ENCODE measurements at places on chromosomes 4 and X.

DNA sequence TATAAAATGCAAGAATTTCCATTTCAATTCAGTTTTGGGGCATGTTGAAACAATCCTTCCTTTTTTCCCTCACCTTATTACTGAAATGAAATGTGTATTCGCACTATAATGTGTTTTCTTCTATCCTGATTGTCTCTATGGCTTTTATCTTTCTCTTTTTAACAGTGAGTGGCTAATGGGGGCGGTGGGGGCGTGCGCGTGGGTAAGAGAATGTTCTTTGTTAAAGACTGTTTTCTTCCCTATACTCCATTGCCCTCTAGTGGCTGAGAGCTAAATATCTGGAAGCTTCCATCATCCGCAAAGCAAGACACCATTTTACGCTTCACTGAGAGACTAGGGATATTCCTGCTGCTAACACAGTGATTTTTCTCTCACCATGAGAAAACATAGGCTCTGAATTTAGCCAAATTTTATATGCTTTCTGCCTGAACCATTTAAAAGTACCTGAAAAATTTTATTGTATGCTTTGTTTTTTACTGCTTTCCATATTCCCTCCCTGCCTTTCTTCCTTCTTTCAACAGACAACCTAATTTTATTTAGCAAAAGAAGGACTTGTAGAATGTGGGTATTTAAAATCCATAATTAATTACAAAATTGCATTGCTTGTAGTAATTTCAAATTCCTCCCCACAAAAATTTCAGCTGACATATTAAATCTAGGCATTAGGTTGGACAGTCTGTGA, 194.0 kb downstream of the GASK1B start:
- DNase-seq, result no peak

- no peak for DNase-seq
Observed at GRCh38 chr4:1538941-1539772, 132.9 kb upstream of the NKX1-1 start.

DNA sequence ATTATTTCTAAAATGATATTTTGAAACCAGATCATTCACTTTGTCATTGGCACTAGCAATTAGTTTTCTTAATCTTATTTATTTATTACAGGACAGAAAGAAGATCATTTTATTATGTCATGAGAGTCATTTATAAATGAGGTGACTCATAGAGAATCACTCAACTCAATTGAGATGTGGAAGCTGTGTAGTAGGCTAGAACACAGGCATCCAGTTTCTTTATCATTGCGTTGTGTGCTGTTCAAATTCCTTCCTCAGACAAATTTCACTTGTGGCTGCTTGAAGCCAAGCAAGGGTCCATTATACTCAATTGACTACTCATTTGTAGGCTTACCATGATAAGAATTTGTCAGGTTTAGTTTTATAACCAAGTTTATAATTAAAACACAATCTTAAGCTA, 87.6 kb downstream of the MRPL1 start:
- no peak for DNase-seq

- no peak for DNase-seq
Observed at GRCh38 chr4:185404031-185404430, 7.4 kb downstream of the ANKRD37 start.

GRCh38 chr4:122360754-122361153, 18.1 kb upstream of the ADAD1 start:
- no peak for DNase-seq

GRCh38 chr4:6665320-6665654, 24.8 kb downstream of the MRFAP1 start:
- no peak for DNase-seq

- DNase-seq, result no peak
Observed at GRCh38 chr4:128516301-128516969, 228.8 kb upstream of the PGRMC2 start.

GRCh38 chrX:106862972-106863688, 40.0 kb downstream of the RIPPLY1 start:
- no peak for DNase-seq

DNA sequence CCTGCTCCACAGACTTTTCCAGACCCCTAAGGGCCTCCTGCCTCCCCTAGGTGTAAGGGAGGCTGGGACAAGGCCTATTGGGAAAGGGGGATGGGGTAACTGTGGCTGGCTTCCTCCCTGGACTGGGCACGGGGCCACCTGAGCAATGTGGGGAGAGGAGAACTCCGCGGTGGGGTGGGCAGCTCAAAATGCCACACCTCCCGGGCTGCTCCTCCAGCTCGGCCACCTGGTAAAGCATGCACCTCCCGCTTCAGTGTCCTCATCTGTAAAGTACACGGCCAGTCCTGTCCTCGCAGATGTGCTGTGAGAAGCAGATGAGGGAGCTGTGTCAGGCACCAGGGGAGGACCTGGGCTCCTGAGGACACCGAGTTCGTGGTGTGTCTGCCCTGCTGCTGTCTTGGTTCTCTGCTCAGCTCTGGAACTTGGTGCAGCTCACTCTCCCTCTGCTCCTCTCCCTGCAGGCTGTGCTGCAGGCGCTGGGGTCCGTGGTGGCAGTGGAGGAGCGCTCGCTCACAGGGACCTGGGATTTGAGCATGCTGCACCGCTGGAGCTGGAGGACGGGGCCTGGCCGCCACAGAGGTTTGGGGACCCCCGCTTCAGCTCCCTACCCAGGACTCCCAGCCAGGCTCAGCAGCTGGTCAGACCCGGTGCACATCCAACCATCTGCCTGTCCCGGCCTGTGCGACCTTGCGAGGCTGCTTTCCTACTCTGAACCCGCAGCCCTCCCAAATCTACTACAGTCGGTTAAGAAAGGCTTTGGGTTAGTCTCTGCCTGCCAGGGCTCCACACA, 20.8 kb upstream of the MRFAP1 start:
- no peak for DNase-seq

DNA sequence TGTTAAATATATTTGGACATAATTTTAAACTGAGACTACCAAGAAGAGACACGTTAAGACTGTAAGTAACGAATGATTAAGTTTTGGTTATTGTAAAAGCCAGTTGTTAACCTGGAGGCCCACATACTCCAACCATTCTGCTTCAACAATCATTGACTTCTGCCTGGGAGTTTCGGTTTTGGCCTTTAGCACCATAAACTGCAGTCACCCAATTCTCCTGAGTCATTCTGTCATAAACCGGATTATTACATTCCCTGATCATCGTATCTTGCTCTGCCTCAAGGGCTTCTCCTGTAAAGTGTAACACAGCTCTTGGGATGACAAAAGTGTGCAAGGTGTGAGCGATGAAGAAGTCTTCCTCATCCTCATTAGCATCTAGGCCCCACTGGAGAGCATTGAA, 46.9 kb upstream of the PABPC1L2A start:
- DNase-seq, result no peak

DNA sequence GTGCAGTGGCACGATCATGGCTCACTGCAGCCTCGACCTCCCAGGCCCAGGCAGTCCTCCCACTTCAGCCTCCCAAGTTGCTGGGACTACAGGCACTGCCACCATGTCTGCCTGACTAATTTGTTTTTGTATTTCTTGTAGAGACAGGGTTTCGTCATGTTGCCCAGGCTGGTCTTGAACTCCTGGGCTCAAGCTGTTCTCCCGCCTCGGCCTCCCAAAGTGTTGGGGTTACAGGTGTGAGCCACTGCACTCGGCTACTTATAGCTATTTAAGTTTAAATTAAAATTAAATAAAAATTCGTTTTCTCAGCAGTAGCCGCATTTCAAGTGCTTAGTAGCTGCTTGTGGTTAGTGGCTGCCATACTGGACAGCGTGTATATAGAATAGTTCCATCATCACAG, 3.5 kb downstream of the SMAD1 start:
- no peak for DNase-seq

DNA sequence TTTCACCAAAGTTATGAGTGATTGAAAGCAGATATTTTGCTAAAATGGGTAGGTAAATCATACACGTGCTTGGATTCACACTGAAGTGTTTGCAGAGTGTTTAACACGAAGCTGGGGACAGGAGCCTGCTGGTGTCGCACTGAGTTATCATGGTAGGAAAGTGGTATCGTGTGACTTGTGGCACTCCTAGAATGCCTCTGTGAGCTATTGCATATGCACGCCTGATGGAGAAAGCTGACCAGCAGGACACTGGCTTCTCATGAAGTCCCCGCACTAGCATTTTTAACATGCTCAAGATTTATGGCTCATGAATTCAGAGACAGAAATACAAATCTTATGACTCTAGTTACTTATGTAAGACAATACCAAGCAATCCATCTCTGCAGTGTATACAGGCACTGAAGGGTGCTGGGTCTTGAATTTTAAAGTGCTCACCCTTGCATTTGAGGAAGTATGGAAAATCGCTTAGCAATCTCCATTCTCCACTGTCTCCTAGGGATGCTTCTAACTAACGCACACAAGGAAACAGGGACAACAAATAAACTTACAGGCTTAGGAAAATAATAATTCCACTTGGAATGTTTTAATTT, 19.8 kb downstream of the VCX3B start:
- no peak for DNase-seq

GRCh38 chr4:93183576-93183975, 645.0 kb upstream of the ATOH1 start:
- no peak for DNase-seq

DNA sequence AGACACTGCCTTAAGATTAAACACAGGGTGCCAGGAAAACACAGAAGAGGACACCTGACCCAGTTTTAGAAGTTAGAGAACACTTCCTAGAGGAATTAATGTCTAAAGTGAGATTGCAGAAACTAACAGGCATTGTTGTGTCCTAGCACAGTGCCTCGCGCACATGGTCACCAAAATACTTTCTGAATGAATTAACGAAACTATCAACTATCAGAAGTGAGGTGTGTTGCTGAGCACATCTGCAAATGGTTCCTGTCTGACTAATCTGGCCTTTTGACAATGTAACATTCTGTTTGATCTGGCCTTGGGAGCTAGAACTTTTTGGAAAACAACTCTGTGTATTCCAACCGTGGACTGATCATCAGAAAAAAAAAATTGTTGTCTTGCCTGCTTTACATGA, 556.8 kb upstream of the LCORL start:
- DNase-seq, result no peak

- DNase-seq, result peak; percentile 9
Observed at GRCh38 chr4:184100297-184100885, 117.3 kb downstream of the ENPP6 start.

GRCh38 chr4:153111426-153112040, 92.7 kb upstream of the TRIM2 start:
- DNase-seq, result no peak

DNA sequence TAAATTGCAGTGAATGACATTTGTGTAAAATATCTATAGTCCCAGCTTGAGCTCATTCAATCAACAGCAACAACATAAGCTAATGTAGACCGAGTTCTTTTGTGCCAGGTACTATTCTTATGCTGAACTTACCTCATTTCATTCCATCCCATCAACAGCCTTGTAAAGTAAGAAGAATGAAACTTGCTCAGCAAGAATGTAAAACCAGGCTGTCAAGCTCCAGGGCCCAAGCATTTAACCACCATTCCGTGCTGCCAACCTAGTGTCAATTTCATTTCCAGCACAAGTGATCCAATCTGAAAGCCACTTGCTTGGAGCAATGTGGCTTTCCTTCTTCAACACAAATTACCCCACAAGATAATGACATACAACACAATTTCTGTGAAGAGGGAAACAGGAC, 36.6 kb downstream of the RASSF6 start:
- no peak for DNase-seq

DNA sequence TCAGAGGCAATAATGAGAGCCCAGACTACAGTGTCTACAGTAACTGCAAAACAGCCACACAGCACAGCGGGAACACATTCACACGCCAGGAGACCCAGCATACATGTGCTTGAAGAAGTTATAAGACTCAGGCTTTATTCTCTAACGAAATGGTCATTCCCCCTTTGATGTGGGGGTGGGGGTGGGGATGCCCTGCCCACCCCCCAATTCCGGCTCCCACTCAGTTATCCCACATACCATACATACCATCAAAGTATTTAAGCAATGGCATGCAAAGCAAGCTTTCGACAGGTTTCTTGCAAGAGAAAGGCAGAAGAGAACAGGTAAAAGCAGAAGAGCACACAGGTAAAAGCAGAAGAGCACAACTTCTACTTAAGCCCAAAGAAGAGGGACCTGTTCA, 3.6 kb downstream of the MECP2 start:
- no peak for DNase-seq

DNA sequence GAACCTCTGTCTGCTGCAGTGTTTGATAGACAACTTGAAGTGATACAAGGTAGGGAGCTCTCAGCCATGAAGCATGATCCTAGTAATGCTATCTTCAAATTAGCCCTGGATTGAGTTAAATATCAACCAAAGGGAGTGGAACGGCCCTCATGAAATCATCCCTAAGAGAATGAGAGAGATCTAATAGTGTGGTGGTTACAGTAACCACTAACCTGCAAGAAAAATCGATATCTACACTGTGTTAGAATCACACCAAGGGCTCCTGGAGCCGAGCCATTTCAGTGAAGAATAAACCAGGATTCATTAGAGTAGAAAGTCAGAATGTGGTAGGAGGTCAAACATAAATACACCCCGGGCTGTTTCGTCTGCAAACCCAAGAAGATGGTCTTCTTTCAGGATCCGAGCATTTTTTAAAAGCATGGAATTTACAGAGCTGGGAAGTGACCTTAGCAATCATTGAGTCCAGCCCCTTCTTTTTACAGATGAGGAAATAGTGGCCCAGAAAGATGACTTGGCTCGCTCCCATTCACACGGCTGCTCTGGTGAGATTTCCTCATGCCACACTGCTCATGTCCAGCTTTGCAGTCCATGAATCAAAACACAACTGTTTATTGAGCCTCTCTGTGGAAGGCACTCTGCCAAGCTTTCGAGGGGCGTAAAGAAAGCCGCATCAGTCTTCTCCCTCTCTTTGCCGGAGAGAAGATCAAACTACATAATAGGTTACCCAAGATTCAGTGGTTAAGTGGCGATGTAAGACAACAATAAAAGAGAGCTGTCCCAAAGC, 5.5 kb upstream of the DCTD start:
- no peak for DNase-seq

DNA sequence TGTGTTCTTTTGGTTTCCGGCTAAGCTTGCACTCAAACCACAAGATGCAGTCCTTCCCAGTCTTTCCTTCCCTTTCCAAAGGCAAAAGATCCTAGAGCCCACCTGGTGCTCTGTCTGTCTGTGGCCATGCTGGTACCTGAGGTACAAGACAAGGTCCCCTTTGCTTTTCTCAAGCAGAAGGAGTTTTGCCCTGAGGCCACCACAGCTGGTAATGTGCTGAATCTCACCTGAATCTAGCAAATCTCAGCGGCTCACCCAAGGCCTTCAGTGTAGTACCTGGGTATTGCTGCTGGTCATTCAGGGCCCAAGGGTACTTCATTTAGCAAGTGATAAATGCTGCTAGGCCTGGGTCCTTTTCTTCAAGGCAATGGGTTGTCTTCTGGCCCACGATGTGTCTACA, 20.5 kb upstream of the KLF8 start:
- DNase-seq, result no peak

DNA sequence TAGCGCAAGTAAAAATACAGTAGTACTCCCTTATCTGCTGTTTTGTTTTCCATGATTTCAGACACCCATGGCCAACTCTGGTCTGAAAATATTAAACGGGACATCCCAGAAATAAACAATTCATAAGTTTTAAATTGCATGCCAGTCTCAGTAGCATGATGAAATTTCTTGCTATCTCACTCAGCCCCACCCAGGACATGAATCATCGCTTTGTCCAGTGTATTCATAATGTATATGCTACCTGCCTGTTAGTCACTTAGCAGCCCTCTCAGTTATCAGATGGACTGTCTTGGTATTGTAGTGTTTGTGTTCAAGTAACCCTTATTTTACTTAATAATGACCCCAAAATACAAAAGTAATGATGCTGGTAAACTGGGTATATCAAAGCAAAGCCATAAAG, 158.2 kb upstream of the DDIT4L start:
- no peak for DNase-seq
